ENCODE measurements at places on chromosomes 7 and 10. TPM values are rescaled to one million over a fixed set of nuclear protein-coding genes. Genes with fewer than 3 reads are reported as not detected.

The RPEL1 gene
- 0.12 TPM for total RNA-seq

The NRBF2 gene
- total RNA-seq = 15.6 TPM

The DENND2A gene
- 0.75 TPM for total RNA-seq

The OTUD1 gene
- 5.9 TPM for total RNA-seq

The MYL10 gene
- not detected for total RNA-seq

The BTBD16 gene
- not detected for total RNA-seq

The AGAP9 gene
- 1.4 TPM for total RNA-seq

The ZNF727 gene
- 0.15 TPM for total RNA-seq

The FXYD4 gene
- not detected for total RNA-seq

The PODXL gene
- 2.6 TPM for total RNA-seq

The LIPF gene
- not detected for total RNA-seq

The TMEM176B gene
- total RNA-seq = 4.8 TPM

The GPR22 gene
- not detected for total RNA-seq

The CYP2C19 gene
- not detected for total RNA-seq

The RTKN2 gene
- 0.23 TPM for total RNA-seq

The SPDYE1 gene
- not detected for total RNA-seq

The AFAP1L2 gene
- 0.47 TPM for total RNA-seq

The SPDYE5 gene
- 0.12 TPM for total RNA-seq

The CYP2W1 gene
- total RNA-seq = not detected

The ADCY1 gene
- total RNA-seq = 2.3 TPM

The MSS51 gene
- 0.60 TPM for total RNA-seq

The CALCR gene
- not detected for total RNA-seq

The ZNF488 gene
- not detected for total RNA-seq

The ACSL5 gene
- 0.30 TPM for total RNA-seq

The EPHB6 gene
- total RNA-seq = 9.9 TPM

The CFTR gene
- total RNA-seq = not detected

The EPHA1 gene
- not detected for total RNA-seq

The MYO1G gene
- 0.08 TPM for total RNA-seq

The SLC35G1 gene
- 3.2 TPM for total RNA-seq

The KCND2 gene
- total RNA-seq = 0.90 TPM

The LRRC17 gene
- 39.7 TPM for total RNA-seq

All from smooth muscle cell of the coronary artery (primary cell).